NCI-H2081 (cell line): ENCODE measurements at places on chromosomes 3 and 15.

GRCh38 chr3:29064085-29064484 is 216.8 kb upstream of the RBMS3 start:
- peak; percentile 3 for DNase-seq

GRCh38 chr3:117485841-117486240 is 776.3 kb downstream of the TUSC7 start:
- no peak for DNase-seq

DNA sequence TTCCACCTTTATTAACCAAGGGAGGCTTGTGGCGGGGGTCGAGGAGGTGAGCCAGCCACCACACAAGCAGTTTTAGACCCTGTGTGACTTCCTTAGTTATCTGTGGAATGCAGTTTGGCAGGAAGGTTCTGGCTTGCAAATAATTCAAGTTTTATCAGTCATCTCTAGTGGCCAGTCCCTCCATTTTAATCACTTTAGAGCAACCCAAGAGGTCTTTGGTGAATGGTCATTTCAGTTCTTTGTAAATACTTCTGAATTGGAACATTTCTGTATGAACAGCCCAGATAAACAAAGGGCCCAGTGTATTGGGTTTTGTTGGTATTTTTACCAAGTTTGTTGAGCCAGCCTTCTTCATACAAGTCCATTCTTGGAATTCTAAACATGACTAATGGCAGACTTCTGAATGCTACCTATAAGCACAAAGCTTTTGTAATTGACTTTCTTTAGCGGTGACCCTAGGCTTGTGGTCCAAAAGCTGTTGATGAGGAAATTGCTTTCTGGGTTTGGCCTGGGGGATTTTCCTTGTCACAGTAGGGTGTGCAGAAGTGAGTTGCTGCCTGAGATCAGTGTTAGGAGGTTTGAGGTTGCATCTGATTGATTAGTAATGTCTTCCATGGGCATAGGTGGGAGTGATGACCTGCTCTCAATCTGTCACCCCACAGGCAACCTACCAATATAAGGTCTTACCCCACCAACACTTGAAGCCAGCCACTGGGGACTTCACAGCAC is 193.3 kb upstream of the TOPAZ1 start:
- DNase-seq: no peak

DNA sequence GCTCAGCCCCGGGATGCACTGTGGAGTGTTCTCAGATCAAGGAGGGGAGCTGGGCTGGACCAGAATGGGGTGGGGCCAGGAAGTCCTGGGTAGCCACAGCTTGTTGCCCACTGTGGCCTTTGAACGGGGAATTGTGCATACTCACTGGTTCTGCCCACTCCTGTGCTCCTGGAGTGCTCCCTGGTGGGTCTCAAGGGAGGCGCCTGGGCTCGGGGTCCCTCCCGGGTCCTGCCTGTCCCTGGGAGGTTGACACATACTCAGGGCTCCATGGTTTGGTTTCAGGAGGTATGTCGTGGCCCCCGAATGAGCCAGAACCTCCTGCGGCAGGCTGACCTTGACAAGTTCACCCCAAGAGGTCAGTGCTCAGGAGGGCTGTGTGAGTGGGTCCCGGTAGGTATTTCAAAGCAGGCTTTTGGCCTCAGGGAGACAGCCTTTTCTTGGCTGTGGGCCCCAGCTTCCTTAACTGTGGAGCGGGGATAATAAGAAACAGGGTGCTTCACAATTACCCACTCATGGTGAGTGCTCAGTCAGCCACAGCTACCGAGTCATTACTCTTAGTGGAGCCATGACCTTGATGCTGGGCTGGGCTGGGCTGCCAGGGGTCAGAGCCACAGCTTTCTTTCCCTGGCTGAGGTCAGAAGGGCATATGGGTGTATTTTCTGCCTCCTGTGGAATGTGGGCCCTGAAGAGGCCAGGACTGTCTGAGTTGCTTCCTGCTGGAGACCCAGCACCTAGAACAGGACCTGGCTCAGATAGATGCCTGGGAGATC is 7.6 kb downstream of the DNAH1 start:
- DNase-seq: no peak

GRCh38 chr15:100890850-100891249 is 11.2 kb downstream of the ALDH1A3 start:
- DNase-seq: no peak

DNA sequence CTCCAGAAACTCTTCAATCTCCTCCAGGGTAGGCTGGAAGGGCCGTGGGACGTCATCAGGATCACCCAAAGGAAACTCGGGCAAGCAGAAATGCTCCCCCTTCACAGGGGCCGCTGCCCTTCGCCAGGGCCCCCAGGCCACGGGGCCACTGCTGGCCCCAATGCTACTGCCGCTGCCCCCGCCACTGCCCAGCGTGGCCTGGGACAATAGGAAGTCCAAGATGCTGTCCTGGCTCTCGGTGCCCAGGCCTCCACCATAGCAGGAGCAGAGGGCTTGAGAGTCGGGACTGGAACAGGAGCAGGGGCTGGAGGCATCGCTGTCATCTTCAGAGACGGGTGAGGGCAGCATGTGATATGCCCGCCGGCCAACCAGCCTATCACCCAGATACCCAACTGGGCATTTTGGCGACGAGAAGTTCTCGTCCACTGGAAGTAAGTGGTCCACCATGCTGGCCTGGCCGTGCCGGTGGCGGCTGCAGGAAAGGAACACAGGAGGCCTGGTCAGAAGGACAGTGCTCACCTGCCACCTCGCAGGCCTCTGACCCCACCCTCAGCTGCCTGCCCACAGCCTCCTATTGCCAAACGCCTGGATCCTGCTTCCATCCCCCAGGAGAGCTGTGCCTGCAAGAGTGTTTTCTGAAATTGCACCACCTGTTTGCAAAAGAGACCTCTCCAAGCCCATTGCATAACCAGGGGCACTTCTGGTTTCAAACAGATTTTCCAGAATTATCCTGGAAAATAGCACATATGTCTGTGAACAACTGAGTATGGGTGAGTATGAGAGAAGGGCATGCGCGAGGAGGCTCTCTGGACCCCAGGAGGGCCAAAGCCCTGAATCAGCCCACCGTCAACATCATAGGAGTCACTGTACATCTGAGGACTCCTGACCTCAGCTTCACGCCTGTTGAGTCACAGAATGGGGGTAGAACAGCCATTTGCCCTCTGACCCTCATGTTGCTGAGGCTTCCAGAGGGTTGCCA is 4.4 kb downstream of the KLF15 start:
- DNase-seq: no peak

GRCh38 chr3:57709559-57709958 is 16.7 kb upstream of the DENND6A start:
- DNase-seq: no peak

- no peak for DNase-seq
These were observed 15.2 kb downstream of the MCM2 start for GRCh38 chr3:127613406-127613805.

DNA sequence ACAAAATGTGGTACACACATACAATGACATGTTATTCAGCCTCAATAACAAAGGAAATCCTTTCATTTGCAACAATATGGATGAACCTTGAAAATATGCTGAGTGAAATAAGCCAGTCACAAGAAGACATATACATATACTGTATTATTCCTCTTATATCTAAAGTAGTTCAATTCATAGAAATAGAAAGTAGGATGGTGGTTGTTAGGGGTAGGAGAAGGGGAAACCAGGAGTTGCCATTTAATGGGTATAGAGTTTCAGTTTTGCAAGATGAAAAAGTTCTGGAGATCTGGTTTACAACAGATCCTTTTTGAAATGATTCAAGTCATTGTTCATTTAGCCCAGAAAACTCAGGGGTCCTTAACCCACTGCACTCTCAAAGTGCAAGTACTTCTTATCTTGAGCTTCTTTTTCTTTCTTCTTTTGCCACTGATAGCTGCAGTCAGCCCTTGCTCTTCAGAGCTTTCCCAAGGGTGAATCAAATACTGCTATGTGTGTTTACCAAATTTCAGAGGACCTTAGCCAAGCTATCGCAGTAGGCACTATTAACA is 208.0 kb upstream of the EOMES start:
- DNase-seq: no peak

DNA sequence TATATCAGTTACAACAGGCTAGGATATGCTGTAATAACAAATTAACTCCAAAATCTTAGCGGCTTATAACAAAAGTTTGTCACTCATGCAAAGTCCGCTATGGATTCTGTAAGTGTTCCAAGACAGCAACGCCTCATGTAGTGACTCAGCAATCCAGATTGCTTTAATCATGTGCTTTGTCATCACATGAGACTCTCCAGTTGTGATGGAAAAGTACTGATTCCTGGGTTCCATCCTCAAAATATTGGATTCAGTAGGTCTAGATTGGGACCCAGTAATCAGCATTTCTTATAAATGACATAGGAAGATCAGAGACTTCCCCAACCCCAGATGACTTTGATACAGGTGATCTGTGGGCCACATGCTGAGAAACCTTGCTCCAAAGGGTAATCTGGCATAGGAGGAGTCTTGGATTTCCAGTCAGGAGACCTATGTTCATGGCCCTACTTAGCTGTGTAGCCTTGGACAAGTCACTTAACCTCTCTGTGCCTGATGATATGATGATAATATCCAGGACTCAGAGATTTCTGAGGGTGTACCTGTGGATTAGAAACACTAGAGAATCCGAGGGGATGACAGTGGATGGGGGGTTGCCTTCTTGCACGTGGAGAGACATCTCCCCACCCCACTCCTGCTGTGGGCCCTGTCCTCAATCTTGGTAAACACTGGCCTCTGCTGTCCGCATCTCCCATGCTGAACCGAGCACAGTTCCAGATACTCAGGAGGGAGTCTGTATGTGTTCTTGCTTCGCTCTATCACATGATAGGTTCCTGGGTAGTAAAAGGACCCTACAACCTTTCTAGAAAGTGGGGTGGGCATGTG is 65.5 kb downstream of the CORO2B start:
- DNase-seq: no peak

DNA sequence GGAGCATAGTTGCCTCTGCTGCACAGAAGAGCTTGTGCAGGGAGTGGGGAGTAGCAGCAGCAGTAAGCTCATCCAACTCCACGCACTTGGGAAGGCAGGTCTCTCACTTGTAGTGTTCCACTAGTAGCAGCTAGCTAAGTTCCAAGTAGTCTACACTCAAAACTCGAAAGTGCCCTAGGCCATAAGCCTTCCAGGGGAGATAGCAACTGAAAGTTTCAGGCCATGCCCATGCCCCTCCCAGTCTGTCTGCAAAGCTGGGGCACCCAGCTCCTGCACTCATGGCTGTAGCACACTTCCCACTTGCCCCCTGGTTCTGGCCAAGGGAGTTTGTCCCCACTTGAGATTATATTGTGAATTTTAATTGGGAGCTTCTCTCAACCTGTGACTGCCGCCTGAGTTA is 57.5 kb downstream of the MFSD1 start:
- no peak for DNase-seq

DNA sequence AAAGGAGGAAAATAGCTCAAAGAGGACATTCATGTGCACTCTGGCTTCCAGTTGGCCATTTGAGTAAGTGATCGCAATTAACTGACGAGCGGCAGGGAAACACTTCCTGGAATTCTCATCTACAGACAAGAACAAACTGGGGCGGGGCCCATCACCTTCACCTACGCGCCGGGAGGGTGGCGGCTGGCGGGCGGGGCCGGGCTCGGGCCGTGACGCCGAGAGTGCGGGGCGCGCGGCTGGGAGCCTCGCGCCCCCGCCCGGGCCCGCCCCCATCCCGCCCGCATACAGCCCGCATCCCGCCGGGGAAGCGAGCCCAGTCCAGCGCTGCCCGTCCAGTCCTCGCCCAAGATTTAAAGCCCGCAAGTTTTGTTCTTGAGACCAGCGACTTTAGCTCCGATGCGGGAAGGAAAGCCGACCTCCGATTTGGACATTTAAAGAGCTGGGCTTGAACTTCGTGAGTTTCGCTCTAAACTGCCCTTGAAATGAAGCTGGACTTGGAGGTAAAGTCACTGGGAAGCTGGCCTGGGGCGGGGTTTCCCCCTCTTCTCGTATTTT is at the start of gene B3GNT5:
Gene B3GNT5 (plus strand): TSS at position 281 of the 555 bp plus-strand sequence. CDS start 16,546 bp downstream, outside the sequence.
- DNase-seq: peak; percentile 94

- no peak for DNase-seq
These were observed 94.3 kb upstream of the TRPM1 start for GRCh38 chr15:31195871-31196270.

- DNase-seq: no peak
These were observed 42.2 kb upstream of the B3GNT5 start for GRCh38 chr3:183210862-183211341.

- no peak for DNase-seq
These were observed 65.9 kb downstream of the CACNA2D3 start for GRCh38 chr3:54188176-54188791.

- no peak for DNase-seq
These were observed 210.3 kb downstream of the RAP2B start for GRCh38 chr3:153372326-153372725.

GRCh38 chr3:120894316-120895057 is 13.5 kb upstream of the STXBP5L start:
- no peak for DNase-seq

- no peak for DNase-seq
These were observed 24.3 kb upstream of the TATDN2 start for GRCh38 chr3:10223676-10224639.

DNA sequence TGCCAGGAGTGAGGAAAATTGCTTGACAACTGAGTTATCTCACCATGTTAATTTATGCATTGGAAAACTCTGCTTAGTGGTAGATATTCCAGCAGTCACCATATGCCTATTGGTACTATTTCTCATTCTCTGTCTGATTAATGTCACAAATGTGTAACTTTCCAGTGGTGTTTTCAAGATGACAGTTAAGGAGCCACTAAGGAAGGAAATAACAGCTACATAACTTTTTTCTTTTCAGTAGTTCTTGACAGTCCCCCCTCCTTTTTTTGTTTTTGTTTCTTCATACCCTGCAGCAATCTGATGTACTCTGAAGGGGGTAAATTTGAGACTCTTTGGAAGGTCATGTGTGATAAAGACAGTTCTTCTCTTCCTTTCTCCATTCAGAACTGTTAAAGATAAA is 13.1 kb downstream of the RASA2 start:
- DNase-seq: no peak

DNA sequence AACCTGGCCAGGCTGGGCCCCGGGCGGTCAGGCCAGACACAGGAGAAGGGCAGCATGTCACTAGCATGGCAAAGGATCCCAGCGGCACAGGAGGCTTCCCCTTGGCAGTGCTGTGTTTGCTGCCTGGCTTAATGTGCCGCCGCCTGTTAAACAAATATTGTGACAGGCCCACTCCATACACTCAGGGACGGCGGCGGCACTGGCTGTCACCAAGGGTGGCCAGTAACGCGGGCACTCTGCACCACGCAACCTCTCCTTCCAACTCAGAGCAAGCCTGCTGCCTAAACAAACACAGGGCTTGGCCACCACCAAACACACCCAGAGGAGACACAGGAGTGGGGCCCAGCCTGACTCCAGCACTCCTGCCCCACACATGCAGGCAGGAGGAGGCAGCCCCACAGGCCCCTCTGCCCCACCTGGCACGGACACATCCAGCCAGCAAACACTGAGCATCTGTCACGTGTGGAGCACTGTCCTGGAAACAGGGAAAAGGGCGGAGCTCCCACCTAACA is 48.0 kb downstream of the TPRA1 start:
- DNase-seq: peak; percentile 95

- no peak for DNase-seq
These were observed 67.0 kb downstream of the DAPK2 start for GRCh38 chr15:63979262-63979793.

DNA sequence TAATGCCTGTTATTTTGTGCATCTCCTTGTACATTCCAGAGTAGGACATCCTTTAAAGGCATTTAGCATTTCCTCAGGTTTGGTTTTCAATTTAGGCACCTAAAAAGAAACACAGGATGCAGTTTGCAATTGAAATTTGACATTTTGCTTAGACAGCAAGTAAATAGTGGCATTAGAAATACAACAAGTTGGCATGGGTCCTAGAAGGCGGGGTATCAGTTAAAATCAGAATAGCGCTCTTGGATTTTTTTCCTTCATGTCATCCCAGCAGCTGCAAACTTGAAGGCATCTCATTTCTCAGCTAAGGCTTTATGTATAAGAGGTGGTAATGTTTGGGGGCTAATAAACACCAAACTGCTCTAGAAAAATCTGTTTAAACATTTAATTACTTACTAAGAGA is 47.5 kb upstream of the SKOR1 start:
- DNase-seq: no peak
